Choroid plexus epithelial cell (primary cell): ENCODE measurements at places on chromosomes 1 and 21.

- no peak for DNase-seq
Measured at GRCh38 chr1:234725177-234726132, 115.5 kb upstream of the IRF2BP2 start.

GRCh38 chr1:52306227-52307006 lies 59.6 kb downstream of the CC2D1B start:
- no peak for DNase-seq

GRCh38 chr1:116768416-116769103 lies 14.3 kb downstream of the CD2 start:
- DNase-seq = no peak

GRCh38 chr1:200896531-200897196 lies 2.0 kb downstream of the INAVA start:
- peak; percentile 28 for DNase-seq

- DNase-seq = no peak
Measured at GRCh38 chr1:55194851-55195250, 20.3 kb downstream of the USP24 start.

GRCh38 chr1:227369102-227369760 lies 50.9 kb upstream of the CDC42BPA start:
- no peak for DNase-seq

DNA sequence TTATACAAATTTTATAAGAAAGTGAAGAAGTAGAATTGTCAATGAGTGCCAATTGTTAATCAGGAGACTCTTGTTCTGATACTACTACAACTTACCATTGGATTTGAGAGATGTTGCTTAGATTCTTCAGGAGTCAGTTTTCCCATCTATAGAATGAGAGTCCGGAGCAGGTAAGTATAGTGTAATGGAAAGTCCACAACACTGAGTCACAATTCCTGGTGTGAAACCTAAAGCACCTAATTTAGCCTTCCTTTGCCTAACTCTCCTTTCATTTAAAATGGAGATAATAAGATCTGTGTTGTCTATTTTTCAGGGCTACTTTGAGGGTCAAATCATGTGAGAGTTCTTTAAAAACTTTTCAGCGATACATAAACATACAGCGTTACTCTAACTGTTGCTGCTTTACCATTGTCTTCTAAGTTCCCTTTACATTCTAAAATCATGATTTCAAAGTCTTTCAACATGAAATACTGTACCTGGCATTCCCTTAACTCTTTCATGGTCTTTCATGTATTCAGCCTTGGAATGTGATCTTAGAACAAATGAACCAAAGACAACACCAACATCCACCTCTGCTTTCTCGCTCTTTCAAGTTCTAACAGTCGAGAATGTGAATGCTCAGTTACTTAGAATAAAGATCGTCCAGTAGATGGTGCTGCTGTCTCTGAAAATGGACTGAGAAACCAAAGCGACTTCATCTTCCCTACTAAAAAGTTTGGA lies 90.9 kb downstream of the SLC30A10 start:
- peak; percentile 84 for DNase-seq

- DNase-seq = peak; percentile 87
Measured at GRCh38 chr1:19512545-19512944, 27.2 kb upstream of the CAPZB start.

DNA sequence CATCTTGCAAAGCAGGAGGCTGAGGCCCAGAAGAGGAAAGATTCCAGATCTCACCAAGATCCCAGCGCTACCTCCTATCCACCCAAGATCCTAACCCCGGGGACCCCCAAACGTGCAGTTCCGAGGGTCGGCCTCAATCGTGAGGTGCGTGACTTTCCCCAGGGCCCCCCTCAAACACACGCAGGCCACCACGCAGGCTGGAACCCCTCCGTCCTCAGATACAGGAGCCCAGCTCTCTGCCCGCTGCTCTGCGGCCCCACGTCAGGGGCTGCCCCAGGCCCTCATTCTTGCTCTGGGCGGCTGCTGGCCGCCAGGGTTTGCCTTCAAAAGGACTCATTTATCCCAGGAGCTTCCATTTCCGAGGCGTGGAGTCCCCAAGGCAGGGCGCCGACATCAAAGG lies 39.9 kb downstream of the KRTAP10-1 start:
- DNase-seq = no peak

- DNase-seq = peak; percentile 49
Measured at GRCh38 chr1:145918992-145919939, 749 bp upstream of the PEX11B start.

DNA sequence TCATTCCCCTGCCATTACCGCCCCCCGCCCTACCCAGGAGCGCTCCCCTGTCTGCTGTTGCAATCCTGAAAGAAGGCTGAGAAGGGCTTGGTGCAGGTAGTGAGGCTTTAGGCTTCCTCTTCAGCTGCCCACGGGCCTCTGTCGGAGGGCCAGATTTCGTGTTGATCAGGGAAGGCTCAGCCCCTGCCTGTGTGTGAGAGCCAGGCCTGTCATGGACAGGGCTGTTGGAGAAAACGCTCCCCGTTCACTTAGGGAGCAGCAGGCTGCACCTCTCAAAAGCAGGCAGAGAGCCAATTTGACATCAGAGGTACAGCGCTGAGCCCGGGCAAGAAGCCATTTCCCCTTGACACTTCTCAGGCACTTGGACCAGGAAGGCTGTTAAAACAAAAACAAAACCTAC lies 19.0 kb downstream of the TEX35 start:
- no peak for DNase-seq

DNA sequence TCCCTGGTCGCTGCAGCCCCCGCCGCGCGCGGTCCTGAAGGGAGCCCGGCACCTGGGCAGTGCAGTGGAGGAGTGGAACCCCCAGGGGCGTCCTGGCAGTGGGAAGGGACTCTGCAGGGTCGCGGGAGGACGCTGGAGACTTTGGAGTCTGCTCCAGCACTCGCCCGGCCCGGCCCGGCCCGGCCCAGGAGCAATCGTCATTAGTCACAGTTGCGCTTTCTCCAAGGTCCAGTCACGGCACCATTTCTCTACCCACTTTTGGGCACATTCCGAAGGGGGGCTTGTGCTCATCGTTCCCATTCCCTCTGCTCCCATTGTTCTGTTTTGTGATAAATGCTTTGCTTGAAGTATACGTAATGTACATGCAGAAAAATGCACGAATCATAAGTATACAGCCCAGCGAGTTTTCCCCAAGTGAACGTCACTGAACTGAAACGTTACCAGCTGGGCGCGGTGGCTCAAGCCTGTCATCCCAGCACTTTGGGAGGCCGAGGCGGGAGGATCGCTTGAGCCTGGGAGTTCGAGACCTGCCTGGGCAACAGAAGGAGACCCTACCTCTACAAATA lies 999 bp downstream of the THAP3 start:
- DNase-seq = peak; percentile 54

- DNase-seq = no peak
Measured at GRCh38 chr1:121587777-121588176, 403.0 kb downstream of the SRGAP2C start.

- no peak for DNase-seq
Measured at GRCh38 chr1:27399251-27400025, 7.0 kb downstream of the GPR3 start.

GRCh38 chr1:182391362-182392049 lies at the start of gene GLUL:
Gene GLUL (minus strand): TSS chr1:182391790. CDS start chr1:182388737, 3,053 bp downstream.
- peak; percentile 93 for DNase-seq
